SK-MEL-5 (cell line): ENCODE measurements at places on chromosomes 13 and 19. TPM values are rescaled to one million over a fixed set of nuclear protein-coding genes. Genes with fewer than 3 reads are reported as not detected.
A peak's percentile ranks its signal among the peaks of the same experiment; 100 is the strongest.

Gene LYPD5
- total RNA-seq = not detected in 2 replicates

Gene OXGR1
- total RNA-seq = 0.13 TPM in 1 of 2 replicates, not detected in the other

DNA sequence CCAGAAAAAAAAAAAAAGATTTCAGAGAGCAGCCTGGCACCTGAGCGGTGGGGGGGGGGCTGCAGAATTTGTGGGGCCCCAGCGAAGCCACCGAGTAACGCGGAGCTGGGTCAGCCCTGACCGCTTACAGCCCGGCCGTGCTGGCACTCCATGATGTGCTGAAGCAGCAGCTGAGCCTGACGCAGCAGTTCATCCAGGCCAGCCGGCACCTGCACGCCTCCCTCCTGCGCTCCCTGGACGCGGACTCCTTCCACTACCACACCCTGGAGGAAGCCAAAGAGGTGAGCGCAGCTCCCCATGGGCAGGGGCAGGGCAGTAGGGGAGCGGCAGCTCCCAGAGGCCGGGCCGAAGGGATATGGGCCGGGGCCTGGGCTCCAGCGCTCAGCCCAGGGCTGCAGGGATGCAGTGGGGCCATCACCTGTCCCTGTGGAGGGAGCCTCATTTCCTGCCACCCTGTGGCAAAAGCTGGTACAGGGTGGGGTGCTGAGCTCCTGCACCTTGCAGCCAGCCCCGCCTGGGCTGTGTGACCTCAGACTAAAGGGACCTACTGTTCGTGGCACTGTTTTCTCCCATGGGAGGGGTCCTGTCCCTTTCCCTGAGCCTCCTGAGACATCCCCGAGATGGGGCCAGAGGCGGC lies 18.3 kb downstream of the C19orf44 start:
- DNase-seq = no peak

- no peak for DNase-seq
Measured at GRCh38 chr13:65505941-65506340, 1724.2 kb downstream of the PCDH9 start.

DNA sequence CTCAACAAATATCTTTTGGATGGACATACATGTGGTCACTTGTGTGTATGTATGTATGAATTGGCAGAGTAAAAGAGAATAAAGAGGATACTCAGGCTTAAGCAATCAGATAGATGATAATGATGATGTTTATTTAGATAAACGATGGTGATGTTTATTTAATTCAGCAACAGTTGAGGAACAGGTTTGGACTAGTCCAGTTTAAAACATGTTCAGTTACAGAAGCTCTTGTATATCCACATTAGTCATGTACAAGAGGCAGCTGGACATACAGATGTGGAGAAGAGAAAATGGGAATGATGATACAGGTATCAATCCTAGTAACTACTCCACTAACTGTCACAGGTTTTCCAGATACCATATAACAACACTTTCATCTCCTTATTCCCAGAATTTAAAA lies 232.1 kb downstream of the DIAPH3 start:
- no peak for DNase-seq

DNA sequence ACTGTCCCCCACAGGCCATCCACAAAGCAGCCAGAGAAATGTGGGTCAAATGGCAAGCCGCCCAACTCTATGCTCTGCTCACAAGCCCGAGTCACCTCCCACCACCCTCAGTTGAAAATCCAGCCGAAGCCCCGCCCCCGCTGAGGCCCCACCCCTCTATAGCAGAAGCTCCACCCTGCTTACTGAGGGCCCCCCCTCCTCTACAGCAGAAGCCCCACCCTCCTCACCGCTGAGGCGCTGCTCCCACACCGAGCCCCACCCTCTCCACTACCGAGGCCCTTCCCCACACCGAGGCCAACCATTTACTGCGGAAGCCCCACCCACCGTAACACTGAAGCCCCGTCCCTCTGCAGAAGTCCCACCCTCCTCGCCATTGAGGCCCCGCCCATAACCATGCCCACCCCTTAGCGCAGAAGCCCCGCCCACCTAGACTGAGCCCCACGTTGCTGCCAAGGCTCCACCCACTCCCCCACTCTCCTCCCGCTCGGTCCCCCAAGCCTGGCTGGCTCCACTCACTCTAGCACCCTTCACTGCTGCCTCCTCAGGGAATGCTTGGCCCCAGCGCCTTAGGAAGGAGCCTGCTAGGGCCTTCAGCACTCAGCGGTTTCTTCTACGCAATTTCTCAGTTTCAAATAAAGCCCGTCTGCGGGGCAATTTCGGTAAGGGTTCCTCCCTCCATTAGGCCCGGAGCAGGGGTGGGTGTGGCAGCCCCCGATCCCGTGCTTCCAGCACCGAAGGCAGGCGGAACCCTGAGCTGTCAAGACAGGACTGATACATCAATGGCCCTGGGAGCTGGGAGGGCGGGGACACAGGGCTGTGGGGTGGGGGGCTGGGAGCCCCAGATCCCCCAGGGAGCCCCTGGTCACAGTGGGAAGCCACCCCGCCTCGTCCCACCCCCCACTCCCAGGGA lies 9.0 kb upstream of the MYDGF start:
- peak; percentile 50 for DNase-seq

DNA sequence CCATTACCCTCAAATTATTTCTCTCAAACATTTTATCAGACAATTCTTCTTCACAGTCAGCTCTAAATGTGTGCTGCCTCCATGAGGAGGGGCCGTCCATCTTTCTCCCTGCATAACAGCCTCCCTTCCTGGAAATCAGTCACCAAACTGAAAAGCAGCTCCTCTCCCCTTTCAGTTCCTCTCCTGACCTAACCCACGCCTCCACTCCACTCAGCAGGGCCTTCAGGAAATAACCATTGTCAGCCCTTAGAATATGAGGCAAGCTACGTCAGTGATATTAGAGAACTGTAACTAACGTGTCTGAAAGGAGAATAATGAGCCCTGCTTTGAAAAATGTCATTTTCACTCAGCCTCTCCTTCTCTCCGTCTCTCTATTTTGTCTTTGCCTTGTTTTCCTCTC lies 116.2 kb downstream of the OLFM4 start:
- no peak for DNase-seq

GRCh38 chr19:35108730-35109129 lies 6.9 kb upstream of the FXYD3 start:
- no peak for DNase-seq

DNA sequence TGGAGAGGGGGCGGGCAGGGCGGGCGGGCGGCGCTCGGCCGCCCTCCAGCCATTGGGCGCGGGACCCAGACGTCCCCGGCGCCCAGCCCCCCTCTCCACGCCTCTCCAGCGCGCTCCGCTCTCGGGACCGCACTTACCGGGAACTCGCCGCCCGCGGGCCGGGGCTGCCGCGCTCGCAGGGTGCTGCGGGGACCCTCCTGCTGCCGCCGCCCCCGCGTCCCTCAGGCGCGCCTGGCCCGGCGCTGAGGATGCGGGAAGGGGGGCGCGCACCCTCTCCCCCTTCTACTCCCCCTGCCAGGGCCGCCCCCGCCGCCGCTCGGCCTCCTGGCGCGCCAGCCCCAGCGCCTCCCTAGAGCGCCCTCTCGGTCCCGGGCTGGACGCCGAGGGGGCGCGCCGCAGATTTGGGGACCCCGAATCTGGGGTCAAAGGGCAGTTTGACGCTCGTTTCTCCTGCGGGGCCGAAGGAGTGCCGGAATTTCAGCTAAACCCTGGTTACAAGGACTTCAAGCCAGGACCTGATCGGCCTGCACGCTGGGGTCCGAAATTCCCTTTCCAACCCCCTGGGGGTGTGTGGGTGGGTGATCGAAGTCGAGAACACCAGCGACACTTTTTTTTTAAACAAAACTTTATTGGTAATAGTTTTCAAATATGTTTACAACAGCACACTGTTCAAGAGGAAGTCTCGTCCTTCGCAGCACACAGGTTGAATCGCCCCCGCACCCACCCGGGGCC lies 696 bp upstream of the SAMD1 start:
- peak; percentile 25 for DNase-seq

DNA sequence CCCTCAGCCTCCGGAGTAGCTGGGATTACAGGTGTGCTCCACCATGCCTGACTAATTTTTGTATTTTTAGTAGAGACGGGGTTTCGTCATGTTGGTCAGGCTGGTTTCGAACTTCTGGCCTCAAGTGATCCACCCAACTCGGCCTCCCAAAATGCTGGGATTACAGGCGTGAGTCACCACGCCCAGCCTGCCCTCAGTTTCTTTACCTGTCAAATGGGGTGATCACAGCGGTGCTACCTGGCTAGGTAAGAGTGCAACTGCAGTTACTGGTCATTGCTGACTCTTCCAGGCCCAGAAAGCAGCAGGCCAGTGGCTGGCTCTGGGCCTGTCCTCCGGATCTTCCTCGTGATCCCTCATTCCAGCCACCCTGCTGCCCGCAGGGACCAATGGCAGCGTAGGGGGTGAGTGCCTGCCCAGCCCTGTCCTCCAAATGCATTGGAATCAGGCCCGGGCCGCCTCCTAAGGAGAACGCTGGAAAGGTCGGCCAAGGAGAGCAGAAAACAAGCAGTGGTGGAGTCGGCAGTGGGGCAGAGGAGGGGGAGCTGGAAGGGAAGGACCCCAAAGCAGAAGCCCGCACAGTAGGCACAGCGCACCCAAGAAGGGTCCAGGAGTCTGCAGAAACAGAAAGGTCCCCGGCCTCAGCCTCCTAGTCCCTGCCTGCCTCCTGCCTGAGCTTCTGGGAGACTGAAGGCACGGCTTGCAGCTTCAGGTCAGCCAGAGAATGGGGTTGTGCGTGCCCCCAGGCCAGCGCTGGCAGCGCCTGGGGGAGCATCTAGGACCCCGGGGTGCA lies 1.8 kb upstream of the SLC27A1 start:
- DNase-seq = peak; percentile 35

DNA sequence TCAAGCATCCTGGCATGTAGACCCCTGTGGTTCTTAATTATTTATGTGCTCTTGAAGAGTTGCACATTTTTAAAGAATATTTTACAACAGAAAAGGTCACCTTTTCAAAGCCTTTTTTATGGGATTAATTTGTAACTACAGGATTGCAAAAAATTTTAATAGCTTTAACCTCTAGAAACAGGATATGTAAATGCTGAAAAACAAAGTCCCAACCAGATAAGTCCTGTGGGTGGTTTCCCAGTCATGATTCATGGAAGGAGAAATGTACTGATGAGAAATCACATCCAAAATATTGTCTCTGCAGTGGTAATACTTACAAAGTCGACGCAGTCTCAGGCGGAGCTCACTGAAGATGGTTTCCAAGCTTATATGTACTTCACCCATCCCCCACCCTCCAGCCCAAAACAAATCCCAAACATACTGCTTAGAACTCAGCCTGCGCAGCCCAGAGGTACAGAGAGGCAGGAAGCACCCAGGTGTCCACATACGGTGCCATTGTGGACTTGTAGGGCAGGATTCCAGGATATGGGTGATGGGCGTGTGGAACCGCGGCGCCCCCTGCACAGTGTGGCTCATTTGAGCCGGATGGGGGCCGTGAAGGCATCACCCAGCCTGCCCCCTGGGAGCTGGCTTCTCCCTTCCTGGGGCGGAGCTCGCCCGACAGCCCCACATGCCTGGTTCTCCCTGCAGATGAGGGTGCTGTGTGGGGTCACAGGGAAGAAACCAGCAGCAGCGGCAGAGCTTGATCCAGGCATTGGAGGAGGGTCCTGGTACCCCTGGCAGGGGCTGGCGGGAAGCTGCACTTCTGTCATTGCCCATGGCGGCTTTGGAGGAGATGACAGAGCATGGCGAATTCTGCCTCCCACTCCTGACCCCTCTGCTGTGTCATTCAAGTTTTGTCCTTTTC lies 101.2 kb downstream of the ATP11A start:
- no peak for DNase-seq

GRCh38 chr19:41698746-41699230 lies 9.6 kb upstream of the CEACAM5 start:
- DNase-seq = no peak

DNA sequence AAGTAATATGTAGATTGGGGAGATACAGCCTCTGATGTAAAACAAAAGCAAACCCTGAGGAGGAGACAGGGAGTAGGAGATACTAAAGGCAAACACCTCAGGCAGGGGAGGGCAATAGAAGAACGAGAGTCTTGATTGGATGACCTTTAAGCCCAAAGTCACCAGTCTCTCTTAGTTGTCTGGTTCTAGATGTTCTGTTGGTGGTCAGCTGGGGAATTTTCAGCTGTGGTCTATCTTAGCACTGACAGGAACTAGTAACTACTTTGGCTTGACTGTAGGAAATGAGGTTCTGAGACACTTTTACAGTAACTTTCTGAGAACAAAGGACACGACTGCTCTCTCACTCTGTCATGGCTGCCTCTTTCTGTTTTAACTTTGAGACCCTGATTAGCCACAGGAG lies 290.7 kb upstream of the MIR17HG start:
- no peak for DNase-seq

Gene SPTBN4
- 0.32 and 0.53 TPM in 2 replicates for total RNA-seq

Gene GFY
- not detected in 2 replicates for total RNA-seq

DNA sequence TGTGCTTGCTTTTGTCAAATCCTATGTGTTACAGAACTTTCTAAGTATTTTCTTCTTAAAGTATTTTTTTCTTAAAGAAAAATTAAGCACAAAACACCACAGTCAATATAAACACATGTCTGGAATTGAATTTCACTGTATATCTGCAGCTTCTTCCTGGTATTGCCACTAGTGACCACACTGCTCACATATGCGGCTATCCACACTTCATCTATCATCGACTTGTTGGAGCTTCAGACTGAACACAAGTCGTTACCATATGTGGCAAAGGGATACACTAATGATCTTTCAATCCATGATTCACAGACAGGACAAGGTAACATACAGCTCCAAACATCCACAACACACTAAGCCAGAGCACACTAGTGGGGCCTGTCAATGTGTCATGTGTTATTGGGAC lies 498.4 kb upstream of the ARGLU1 start:
- DNase-seq = no peak

Gene RFXAP
- total RNA-seq = 1.1 and 1.2 TPM in 2 replicates

- DNase-seq = no peak
Measured at GRCh38 chr13:66860878-66861417, 369.2 kb downstream of the PCDH9 start.

DNA sequence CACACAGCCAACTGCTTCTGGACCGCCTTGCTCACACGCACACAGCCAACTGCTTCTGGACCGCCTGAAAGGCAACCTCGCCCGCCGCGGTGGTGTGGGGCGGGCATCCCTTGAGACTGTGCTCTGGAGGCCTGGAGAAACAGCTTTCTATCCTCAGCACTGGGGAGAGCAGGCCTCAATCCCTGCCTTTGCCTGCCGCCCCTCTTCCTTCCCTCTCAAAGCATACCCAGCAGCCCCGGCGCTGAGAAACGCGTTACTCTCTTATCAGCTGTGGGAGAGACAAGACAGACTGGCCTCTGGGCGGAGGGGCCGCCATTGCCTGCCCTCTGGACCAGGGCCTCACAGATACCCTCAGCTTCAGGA lies 2.9 kb downstream of the LIPE start:
- DNase-seq = no peak

- DNase-seq = no peak
Measured at GRCh38 chr13:30446126-30446500, 19.6 kb downstream of the HMGB1 start.

Gene CYP2S1
- not detected in 2 replicates for total RNA-seq

- DNase-seq = no peak
Measured at GRCh38 chr19:32875428-32875827, 5.9 kb upstream of the SLC7A9 start.

- peak; percentile 55 for DNase-seq
Measured at GRCh38 chr19:16441661-16442162, 30.1 kb downstream of the EPS15L1 start.

Gene GZMM
- 0.21 and 1.1 TPM in 2 replicates for total RNA-seq
